ENCODE measurements at places on chromosomes 1 and 21. TPM values are rescaled to one million over a fixed set of nuclear protein-coding genes. Genes with fewer than 3 reads are reported as not detected.

Gene HSPA6
- total RNA-seq: not detected

DNA sequence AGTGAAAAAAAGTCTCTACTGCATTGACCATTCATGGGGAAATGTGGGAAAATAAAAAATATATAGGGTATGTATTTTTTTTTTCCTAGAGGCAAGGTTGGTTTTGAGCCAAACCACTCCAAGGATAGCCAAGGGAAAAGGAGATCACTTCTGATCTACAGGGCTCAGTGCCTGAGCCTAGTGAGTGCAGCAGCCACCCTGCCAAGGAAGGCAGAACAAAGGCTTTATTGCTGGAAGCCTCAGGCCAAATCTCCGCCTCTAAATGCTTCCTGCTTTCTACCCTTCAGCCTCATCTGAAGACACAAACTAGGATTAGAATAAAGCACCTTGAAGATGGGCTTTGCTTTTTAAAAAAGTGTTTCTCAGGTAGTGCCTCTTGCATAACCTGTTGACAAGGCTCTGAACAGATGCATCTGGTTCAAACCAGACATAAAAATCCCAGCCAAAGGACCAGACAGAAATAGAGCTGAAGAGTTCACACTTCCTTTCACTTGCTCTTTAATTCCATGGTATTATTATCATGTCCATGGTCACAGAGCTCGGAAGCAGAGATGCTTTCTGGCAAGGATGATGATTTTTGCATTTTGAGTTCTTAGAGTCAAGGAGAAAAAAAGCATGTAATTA is 10.5 kb downstream of the C1orf115 start:
- no peak for DNase-seq

GRCh38 chr1:237146241-237146640 is 104.3 kb downstream of the RYR2 start:
- no peak for DNase-seq

- no peak for DNase-seq
Observed at GRCh38 chr1:21123287-21123948, 53.3 kb downstream of the EIF4G3 start.

DNA sequence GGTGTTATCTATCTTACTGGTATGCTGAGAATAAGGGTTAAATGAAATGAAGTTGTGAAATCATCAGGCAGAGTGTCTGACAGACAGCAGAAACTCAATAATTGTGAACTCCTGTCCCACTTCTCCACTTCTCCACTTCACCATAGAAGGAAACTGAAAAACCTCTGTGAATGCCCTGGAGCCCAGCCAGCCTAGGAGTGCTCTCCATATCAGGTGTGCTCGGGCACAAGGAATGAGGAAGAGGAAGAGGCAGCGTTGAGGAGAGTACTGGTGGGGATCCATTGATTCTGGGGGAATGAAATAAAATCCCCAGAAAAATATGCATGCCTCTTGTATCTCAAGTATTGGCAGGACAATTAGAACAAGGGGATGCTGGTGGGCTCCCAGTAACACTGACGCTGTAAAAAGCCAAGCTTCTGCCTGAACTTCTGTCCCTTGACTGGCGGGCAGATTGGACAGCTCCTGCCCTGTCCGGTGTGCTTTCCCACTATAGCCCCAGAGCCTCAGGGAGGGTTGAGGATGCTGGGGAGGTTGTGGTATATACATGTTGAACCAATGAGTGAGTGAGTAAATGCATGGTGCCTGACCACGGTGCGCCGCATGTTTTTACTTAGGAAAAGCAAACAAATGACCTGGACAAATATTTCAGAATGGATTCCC is 47.7 kb downstream of the NMNAT2 start:
- no peak for DNase-seq

Gene GRHL3
- total RNA-seq: not detected

Gene SERPINC1
- total RNA-seq: not detected

Gene SPRR2F
- total RNA-seq: not detected

Gene LAX1
- 53.0 TPM for total RNA-seq

DNA sequence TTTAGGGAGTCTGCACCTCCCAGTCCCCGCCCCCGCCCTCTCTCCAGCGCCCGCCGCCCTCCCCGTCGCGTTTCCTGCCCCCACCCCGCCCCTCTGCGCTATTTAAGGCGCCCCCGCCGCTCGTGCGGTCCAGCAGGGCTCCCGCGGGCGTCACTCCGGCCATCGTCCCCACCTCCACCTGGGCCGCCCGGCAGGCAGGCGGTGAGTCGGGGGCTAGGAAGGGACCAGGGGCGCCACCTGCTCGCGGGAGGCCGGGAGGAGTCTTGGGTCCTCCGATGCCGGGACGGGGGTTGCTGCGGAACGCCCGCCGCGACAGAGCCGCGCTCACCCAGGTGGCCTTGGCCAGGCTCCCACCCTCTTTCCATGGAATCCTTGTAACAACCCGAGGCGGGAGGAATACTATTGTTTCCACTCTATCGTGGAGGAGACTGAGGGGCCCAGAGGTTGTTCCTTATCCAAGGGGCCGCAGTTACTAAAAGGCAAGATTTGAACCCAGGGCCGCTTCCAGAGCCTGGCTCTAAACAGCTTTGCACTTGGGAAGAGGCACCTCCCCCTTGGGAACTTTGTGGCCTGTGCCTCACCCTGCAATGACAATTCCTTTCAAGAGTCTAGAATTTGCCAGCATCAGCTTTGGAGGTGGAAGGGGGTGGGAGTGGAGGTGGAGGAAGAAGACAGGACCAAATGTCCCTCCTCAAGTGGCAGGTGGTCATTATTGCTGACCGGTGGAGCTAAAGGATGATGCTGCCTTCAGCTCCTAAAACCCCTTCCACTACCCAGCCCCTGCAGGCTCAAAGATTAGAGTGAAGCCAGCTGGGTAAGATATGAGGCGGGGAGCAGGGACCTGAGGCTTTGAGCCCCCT is at the start of gene GJA4:
GJA4 (plus strand) TSS at position 132 of the 860 bp plus-strand sequence. CDS start 1,215 bp downstream, outside the sequence.
- DNase-seq: no peak

Gene MYBPH
- not detected for total RNA-seq

DNA sequence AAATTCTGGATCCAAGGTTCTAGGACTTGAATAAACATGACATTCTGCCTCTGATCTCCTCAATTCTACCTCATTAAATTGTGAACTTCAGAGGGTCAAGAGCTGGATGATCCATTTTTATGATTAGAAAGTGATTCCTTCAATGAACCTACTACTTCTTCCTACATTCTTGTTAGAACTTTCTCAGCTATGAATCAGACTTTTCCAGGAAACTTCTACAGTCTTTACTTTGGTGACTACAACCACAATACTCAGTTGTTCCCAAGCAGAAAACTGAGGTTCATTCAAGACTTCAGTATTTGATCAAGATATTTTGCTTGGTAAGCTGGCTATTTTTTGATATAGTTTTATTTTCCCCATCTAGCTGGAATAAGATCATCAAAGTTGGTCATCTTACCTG is 51.4 kb downstream of the CDC7 start:
- DNase-seq: no peak

Gene SLC66A1
- total RNA-seq: 3.2 TPM

Gene NHLH1
- total RNA-seq: not detected

DNA sequence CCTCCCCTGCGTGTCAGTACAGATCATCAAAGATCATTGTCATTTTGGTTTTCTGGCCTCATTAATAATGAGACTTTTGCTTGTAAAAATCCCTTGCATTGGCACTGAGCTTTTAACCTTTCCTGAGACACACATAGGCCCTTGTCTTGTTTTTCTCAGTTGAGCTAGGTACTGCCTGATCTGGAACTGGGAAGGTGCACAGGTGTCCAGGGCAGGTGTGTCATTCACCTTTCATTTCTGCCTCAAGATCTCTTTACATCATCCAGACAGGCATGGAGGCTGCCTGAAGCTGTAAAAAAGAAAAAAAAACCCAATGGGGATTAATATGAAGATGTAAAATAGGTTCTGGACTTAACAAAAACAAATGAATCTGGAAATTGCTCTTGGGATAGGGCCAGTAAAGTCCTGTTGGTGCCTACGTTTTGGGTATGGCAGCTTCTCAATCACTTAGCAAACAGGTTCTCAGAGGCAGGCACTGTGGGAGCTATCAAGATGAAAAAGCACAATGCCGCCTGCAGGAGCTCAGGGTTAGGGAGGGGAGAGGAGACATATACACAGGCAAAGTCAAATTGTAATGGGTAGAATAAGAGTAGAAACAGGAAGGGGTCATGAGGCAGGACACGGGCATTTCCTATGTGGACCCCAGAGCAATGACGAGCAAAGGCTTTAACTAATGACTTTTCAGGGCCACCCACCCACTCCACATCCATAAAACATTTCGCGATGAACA is 1.0 kb upstream of the KCNC4 start:
- peak; percentile 19 for DNase-seq

DNA sequence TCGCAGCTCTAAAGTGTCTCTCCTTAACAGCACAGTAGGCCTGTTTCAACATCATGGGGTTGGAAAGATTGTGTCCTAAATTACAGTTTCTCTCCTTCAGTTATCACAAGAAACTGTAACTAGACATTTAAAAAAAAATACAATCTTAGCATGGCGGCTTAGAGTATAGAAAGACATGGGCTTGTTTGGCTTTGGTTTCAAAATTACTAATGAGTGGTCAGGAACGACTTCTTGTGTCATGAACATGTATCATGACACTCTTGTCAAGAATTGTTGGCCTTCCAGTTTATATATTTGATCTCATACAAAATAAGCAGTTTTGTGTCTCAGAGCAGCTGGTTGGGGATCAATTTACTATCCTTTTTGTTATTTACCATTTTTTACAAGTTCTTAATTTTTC is 2.1 kb downstream of the GJA8 start:
- DNase-seq: no peak

Gene ABCG1
- total RNA-seq: 86.3 TPM

- no peak for DNase-seq
Observed at GRCh38 chr1:200090252-200091159, 63.0 kb downstream of the NR5A2 start.
